ENCODE measurements at places on chromosomes 12 and 14. TPM values are rescaled to one million over a fixed set of nuclear protein-coding genes. Genes with fewer than 3 reads are reported as not detected.

DNA sequence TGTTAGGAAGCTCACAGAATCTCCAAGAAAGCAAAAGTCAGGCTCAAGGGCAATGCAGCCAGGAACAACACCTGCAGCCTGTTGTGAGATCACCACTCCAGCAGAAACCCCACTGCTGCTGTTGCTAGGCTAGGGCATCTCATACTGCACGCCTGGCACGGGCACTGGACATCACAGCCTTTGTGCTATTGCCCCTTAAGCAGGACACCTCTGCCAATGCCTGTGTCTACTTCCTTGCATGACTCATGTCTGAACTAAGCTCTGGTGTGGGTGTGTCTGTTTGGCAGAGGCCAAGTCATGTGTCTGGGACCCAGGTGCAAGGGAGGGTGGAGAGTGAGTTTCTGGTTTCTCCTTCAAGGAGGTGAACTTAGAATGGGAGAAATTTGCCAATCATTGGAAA lies 10.0 kb upstream of the DDX47 start:
- H3K27me3 ChIP-seq = no peaks in the 10 kb centered on the region
- peaks cover 59% of the 10 kb centered on the region for H3K4me1 ChIP-seq
- peak overlapping the region; percentile 100 for H3K27ac ChIP-seq
- H3K36me3 ChIP-seq = no peaks in the 10 kb centered on the region
- H3K4me3 ChIP-seq = no peak overlapping the region
- peak; percentile 95 for DNase-seq

Gene BTBD6
- total RNA-seq = 119 TPM

- H3K27me3 ChIP-seq = no peaks in the 10 kb centered on the region
- no peak for DNase-seq
- H3K27ac ChIP-seq = no peak overlapping the region
- no peaks in the 10 kb centered on the region for H3K36me3 ChIP-seq
Measured at GRCh38 chr12:48788524-48788853, 400 bp downstream of the ADCY6 start.

DNA sequence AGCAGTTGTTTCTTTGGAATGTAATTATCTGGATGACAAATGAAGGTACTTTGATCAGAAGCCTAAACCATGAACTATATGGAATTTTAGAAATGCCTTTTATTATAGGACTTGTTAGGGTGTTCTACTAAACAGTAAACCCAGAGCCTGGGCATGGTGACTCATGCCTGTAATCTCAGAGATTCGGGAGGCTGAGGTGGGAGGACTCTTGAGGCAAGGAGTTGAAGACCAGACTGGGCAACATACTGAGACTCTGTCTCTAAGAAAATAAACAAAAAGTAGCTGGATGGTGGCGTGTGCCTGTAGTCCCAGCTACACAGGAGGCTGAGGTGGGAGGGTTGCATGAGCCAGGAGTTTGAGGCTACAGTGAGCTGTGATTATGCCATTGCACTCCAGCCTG lies 23.9 kb downstream of the PALS1 start:
- H3K27me3 ChIP-seq = no peaks in the 10 kb centered on the region
- no peak overlapping the region for H3K27ac ChIP-seq
- DNase-seq = peak; percentile 51
- no peaks in the 10 kb centered on the region for H3K36me3 ChIP-seq
- no peak overlapping the region for H3K4me3 ChIP-seq

GRCh38 chr12:16606991-16607390 lies 1.0 kb upstream of the LMO3 start:
- no peaks in the 10 kb centered on the region for H3K4me1 ChIP-seq
- no peaks in the 10 kb centered on the region for H3K27me3 ChIP-seq
- no peak overlapping the region for H3K4me3 ChIP-seq
- DNase-seq = no peak

Gene SLC5A8
- not detected for total RNA-seq

GRCh38 chr12:94074980-94075629 lies 73.3 kb upstream of the PLXNC1 start:
- H3K36me3 ChIP-seq = no peaks in the 10 kb centered on the region
- peak; percentile 79 for DNase-seq
- H3K4me1 ChIP-seq = no peaks in the 10 kb centered on the region
- H3K27me3 ChIP-seq = no peaks in the 10 kb centered on the region
- H3K4me3 ChIP-seq = no peak overlapping the region

Gene SYT10
- total RNA-seq = not detected

DNA sequence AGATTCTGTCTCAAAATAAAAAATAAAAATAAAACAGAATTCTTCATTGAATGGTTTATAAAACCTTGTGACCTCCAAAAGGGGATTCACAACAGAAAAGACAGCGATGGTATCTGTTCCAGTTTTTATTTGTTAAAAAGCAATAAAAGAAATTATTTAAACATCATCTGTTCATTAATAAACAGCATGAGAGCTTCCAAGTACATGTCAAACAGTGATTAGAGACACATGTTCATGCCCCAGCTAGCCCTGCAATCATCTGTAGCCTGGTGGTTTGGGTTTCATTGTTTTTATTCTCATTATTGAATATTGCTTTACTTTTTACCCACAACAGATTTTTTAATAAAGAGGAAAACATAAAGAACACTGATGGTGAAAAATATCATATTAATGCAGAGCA lies 173.3 kb downstream of the ANO2 start:
- H3K27ac ChIP-seq = no peak overlapping the region
- H3K4me1 ChIP-seq = no peaks in the 10 kb centered on the region
- no peak for DNase-seq
- H3K27me3 ChIP-seq = no peaks in the 10 kb centered on the region
- H3K36me3 ChIP-seq = no peaks in the 10 kb centered on the region

GRCh38 chr14:92315050-92315805 lies 7.7 kb upstream of the SLC24A4 start:
- no peak overlapping the region for H3K27ac ChIP-seq
- no peaks in the 10 kb centered on the region for H3K36me3 ChIP-seq
- H3K4me3 ChIP-seq = no peak overlapping the region
- no peak for DNase-seq
- H3K4me1 ChIP-seq = 0 out of 2 replicates have a peak, but pooled peaks cover 4% of the 10 kb centered on the region

- H3K4me3 ChIP-seq = no peak overlapping the region
- H3K27me3 ChIP-seq = no peaks in the 10 kb centered on the region
- H3K36me3 ChIP-seq = no peaks in the 10 kb centered on the region
- no peak overlapping the region for H3K27ac ChIP-seq
- peaks cover 37% of the 10 kb centered on the region for H3K4me1 ChIP-seq
Measured at GRCh38 chr12:69027411-69027881, 94.5 kb upstream of the CPM start.

DNA sequence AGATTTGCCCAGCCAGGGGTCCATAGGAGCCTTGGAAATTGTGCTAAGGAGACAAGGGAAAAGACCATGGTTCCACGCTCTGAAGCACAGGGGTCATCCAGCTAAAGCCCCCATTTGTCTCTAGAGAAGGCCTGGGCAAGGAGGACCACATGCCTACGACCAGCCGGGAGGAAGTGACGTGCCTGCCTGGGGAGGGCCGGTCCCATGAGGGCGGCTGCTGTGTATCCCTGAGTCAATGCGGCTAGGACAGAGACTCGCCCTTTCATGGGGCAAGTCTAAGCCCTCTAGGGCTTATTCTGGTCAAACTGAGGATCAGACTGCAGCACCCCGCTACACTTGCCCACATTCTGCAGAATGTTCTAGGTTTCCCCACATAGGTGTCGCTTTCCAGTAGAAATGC lies 20.6 kb upstream of the RIN3 start:
- H3K27ac ChIP-seq = no peak overlapping the region
- no peak for DNase-seq
- H3K27me3 ChIP-seq = no peaks in the 10 kb centered on the region
- no peaks in the 10 kb centered on the region for H3K36me3 ChIP-seq
- H3K4me3 ChIP-seq = no peak overlapping the region
- no peaks in the 10 kb centered on the region for H3K4me1 ChIP-seq

DNA sequence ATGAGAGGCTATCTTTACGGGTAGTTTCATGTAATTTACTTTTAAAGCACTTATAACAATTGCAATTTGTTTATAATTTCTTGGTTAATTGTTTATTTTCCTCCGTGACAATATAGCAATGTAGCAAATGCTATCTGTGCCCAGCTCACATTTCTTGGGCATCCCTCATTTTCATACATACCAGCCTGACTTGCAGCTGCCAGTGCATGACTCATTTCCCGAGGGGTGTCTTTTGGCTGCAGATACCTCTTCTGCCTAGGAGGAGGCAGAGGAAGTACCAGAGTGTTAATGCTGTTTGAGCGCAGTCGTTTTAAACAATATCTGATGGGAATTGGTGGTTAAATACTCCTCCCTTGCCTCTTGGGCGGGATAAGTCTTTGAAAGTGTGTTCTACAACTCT lies 104.2 kb upstream of the ABCD2 start:
- peaks cover 7% of the 10 kb centered on the region for H3K4me1 ChIP-seq
- peak; percentile 68 for DNase-seq
- H3K27ac ChIP-seq = no peak overlapping the region
- H3K27me3 ChIP-seq = peaks cover 12% of the 10 kb centered on the region

DNA sequence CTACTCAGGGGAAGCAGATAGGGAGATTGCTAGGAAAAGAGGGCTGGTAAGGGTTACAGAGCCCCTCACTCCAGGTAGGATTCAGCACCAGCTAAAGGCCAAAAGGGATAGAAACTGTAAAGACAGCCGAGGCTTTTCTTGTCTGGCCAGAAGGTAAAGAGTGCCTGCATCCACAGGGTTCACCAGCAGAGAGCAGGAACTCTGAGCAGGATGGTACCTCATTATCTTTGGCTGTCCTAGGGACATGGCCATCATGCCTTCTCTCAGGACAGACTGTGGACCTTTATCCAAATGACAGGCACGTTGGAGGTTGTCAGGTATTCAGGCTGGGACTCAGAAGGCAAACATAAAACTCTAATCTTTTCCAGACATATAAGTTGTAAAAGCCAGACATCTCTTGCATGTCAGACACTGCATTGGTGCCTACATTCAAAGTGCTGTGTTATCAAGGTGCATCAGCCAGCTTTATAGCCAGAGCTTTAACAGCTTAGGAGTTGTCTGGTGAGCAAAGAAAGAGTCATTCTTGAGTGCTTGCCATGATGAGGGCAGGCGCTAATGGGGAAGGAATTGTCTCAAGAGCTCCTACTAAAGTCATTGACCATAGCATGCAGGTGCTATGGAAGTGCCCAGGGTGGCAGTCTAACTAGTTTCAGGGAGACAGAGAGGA lies 89.5 kb downstream of the PELI2 start:
- H3K36me3 ChIP-seq = no peaks in the 10 kb centered on the region
- no peak overlapping the region for H3K27ac ChIP-seq
- H3K4me1 ChIP-seq = no peaks in the 10 kb centered on the region
- peaks cover 89% of the 10 kb centered on the region for H3K27me3 ChIP-seq

GRCh38 chr12:44571006-44571550 lies 305.0 kb downstream of the NELL2 start:
- no peaks in the 10 kb centered on the region for H3K36me3 ChIP-seq
- DNase-seq = no peak
- H3K27me3 ChIP-seq = peaks cover 10% of the 10 kb centered on the region
- H3K4me1 ChIP-seq = no peaks in the 10 kb centered on the region
- H3K27ac ChIP-seq = no peak overlapping the region

Gene RAD9B
- 0.40 TPM for total RNA-seq

GRCh38 chr14:72788255-72788654 lies 105.6 kb downstream of the DPF3 start:
- H3K4me3 ChIP-seq = no peak overlapping the region
- no peaks in the 10 kb centered on the region for H3K4me1 ChIP-seq
- no peaks in the 10 kb centered on the region for H3K36me3 ChIP-seq
- no peak for DNase-seq
- H3K27ac ChIP-seq = no peak overlapping the region

DNA sequence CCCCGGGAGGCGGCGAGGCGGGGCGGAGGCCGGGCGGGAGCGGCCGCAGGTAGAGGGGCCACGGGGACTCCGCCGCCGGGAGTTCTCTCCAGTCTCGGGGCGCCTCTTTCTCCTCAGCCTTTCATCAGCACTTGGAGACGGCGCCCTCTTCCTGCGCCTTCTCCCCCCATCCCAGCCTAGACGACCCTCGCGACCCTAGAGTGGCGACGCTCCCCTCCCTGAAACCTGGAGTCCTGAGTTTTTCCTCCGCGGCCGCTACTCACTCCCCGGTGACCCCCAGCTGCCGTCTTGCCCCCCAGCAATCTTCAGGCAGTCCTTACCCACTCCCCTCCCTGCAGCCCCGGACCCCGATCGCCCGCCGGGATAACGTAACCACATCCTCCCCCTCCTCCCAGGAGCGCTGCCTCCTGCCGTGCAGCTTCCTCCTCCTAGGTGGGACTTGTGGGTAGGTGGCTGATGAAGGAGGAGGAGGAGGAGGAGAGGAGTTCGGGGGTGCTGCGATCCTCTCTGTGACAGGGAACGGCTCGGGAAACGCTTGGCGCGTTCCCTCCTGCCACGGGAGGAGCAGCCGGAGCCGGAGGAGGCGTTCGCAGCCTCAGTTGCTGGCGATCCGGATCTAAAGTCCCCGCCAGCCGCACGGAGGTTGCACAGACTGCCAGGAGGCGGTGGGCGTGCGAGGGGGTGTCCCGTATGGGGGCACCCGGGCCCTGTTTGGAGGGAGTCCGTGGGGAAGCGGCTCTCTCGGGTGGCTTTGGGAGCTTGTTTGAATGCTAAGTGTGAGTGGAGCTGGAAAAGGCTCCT lies 891 bp downstream of the PLEKHA5 start:
- DNase-seq = peak; percentile 27
- H3K36me3 ChIP-seq = peaks cover 7% of the 10 kb centered on the region
- no peaks in the 10 kb centered on the region for H3K27me3 ChIP-seq
- H3K4me3 ChIP-seq = peak overlapping the region; percentile 97
- peaks cover 13% of the 10 kb centered on the region for H3K4me1 ChIP-seq

GRCh38 chr14:49221316-49221715 lies 364.9 kb downstream of the RPS29 start:
- no peaks in the 10 kb centered on the region for H3K27me3 ChIP-seq
- DNase-seq = no peak
- no peak overlapping the region for H3K27ac ChIP-seq

Gene RILPL1
- 14.7 TPM for total RNA-seq

DNA sequence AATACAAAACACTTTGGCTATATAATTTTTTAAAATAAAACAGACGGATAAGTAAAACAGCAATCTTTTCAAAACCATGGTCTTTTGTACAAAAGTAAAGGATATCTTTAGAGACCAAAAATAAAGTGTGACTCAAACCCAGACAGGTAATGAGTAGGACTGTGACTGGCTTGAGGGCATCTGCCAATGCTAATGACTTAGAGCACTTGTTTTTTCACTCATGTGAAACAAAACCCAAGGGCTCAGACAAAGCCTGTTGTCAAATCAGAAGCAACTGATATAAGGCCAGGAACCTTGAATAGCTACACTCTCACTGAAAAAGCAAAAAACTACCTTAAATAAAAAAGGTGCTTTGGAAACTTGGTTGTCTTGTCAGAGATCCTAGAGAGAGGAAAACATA lies 357.4 kb downstream of the TMEM117 start:
- no peak overlapping the region for H3K4me3 ChIP-seq
- no peaks in the 10 kb centered on the region for H3K27me3 ChIP-seq
- no peaks in the 10 kb centered on the region for H3K4me1 ChIP-seq

- no peak overlapping the region for H3K4me3 ChIP-seq
- no peak overlapping the region for H3K27ac ChIP-seq
- H3K4me1 ChIP-seq = peaks cover 20% of the 10 kb centered on the region
- no peaks in the 10 kb centered on the region for H3K27me3 ChIP-seq
- no peak for DNase-seq
Measured at GRCh38 chr14:72880164-72880563, 13.7 kb downstream of the DPF3 start.

Gene PARPBP
- total RNA-seq = 23.0 TPM

- DNase-seq = no peak
- H3K36me3 ChIP-seq = peaks cover 28% of the 10 kb centered on the region
- no peaks in the 10 kb centered on the region for H3K4me1 ChIP-seq
- no peak overlapping the region for H3K27ac ChIP-seq
- H3K4me3 ChIP-seq = no peak overlapping the region
- H3K27me3 ChIP-seq = no peaks in the 10 kb centered on the region
Measured at GRCh38 chr14:77276295-77276935, 5.4 kb upstream of the NGB start.

Gene SNRPF
- 47.4 TPM for total RNA-seq

GRCh38 chr14:100907240-100907639 lies 3.7 kb upstream of the RTL1 start:
- H3K27me3 ChIP-seq = no peaks in the 10 kb centered on the region
- H3K27ac ChIP-seq = no peak overlapping the region
- no peak overlapping the region for H3K4me3 ChIP-seq
- H3K4me1 ChIP-seq = peaks cover 7% of the 10 kb centered on the region
- DNase-seq = no peak
- H3K36me3 ChIP-seq = no peaks in the 10 kb centered on the region

Measured in PC-3 (cell line).